Suprapubic skin (tissue), 4 donors: ENCODE measurements at places on chromosomes 16 and 17. TPM values are rescaled to one million over a fixed set of nuclear protein-coding genes. Genes with fewer than 3 reads are reported as not detected.

BCAR1 gene
- total RNA-seq, result 39.2 TPM

MLLT6 gene
- total RNA-seq, result 91.3 TPM

DNA sequence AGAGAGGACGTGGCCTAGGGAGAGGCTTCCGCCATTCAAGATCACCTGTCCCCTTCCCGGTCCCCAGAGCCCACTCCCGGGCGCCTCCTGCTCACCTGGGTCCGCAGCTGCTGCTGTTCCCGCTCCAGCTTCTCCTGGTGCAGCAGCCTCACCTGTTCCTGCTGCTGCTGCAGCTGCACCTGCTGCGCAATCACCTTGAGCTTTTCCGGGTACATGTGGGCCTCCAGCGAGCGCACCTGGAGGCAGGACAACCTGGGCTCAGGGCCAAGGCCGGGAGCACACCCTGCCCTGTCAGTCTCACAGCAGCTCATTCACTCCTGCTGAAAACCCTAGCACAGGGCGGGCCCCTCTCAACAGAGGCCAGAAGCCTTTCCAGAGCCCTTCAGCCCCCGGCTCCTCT is 12.5 kb downstream of the TFAP4 start:
- H3K4me3 ChIP-seq, result no peak overlapping the region
- no peak overlapping the region for H3K27ac ChIP-seq
- peaks cover 13% of the 10 kb centered on the region for H3K4me1 ChIP-seq

DNA sequence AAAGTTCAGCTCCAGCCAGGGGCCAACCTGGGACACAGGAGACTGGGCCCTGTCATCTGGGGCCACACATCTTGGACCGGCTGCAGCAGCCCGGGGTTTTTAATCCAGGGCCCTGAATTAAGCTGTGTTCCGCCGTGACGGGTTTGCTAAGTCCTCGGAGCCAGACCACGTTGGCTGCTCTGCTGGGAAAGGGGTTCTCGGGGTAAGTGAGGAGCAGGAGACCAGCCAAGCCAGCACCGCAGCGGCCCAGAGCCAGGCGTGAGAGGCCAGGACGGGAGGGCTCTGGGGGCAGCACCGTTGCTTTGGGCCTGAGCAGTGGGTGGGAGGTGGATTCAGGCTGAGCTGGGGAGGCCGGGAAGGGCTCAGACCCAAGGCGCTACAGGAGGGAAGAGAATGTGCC is 31.3 kb upstream of the CBX4 start:
- DNase-seq, result no peak
- H3K4me1 ChIP-seq, result no peaks in the 10 kb centered on the region
- no peak overlapping the region for H3K4me3 ChIP-seq

DNA sequence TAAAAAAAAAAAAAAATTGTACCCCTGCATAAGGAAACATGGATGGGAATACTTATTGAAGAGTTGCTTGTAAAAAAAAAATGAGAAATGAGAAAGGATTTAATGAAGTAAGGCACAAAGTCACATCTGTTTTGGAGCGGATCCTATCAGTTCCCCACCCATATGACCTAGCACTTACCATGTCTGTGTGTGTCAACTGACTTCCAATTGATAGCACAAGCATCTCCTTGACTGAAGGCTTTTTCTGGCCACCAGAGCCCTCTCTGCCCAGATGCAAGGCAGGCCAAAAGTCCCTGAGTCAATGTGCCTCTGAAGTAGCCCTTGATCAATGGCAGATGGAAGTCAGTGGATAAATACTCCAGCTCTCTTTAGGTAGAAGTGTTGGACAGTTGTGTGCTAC is 13.4 kb upstream of the NLK start:
- H3K36me3 ChIP-seq, result no peaks in the 10 kb centered on the region
- no peak overlapping the region for H3K4me3 ChIP-seq
- no peaks in the 10 kb centered on the region for H3K4me1 ChIP-seq
- no peak for DNase-seq

GRCh38 chr16:3538222-3538621 is 37.4 kb downstream of the CLUAP1 start:
- peaks cover 42% of the 10 kb centered on the region for H3K36me3 ChIP-seq
- no peak overlapping the region for H3K4me3 ChIP-seq
- no peaks in the 10 kb centered on the region for H3K27me3 ChIP-seq
- H3K27ac ChIP-seq, result no peak overlapping the region

- no peak for DNase-seq
- no peak overlapping the region for H3K4me3 ChIP-seq
- H3K36me3 ChIP-seq, result no peaks in the 10 kb centered on the region
- peaks cover 27% of the 10 kb centered on the region for H3K4me1 ChIP-seq
- no peaks in the 10 kb centered on the region for H3K27me3 ChIP-seq
- H3K27ac ChIP-seq, result peak overlapping the region; percentile 66
Observed at GRCh38 chr17:29709866-29710519, 87.3 kb upstream of the CORO6 start.
